ENCODE measurements at places on chromosomes 6 and 20.

GRCh38 chr6:142885182-142885867 lies 59.7 kb downstream of the HIVEP2 start:
- peak; percentile 82 for DNase-seq

DNA sequence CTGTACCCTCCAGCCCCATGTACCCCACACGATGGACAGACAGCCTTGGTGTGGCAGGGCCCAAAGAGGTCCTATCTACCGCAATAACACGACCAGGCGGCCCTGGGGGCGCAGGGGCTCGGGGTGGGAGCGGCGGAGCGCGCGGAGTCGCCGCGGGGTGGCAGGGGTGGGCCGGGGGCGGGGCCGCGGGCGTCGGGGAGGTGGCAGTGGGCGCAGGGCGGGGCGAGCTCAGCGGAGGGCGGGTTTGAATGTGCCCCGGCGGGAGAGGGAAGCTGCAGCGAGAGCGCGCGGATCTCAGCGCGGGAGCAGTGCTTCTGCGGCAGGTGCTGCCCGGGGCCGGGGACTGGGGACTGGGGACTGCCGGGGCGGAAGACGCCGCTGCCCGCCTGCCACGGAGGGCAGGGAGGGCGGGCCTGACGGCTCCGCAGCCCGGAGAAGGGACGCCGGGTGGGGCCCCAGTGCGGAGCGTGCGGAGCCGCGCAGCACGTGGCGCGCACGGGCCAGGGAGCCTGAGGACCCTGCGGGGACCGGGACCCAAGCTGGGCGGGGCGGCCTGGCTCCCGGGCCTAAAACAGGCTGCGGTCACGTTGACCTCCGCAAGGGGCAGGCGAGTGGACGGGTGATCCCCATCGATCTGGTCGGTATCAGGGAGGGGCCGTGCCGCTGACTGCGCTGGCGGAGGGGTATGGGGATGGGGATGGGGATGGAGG lies at the start of gene SLC29A1:
Gene SLC29A1 (plus strand): TSS at position 277 of the 710 bp plus-strand sequence. CDS start 3,719 bp downstream, outside the sequence.
- peak; percentile 90 for DNase-seq

DNA sequence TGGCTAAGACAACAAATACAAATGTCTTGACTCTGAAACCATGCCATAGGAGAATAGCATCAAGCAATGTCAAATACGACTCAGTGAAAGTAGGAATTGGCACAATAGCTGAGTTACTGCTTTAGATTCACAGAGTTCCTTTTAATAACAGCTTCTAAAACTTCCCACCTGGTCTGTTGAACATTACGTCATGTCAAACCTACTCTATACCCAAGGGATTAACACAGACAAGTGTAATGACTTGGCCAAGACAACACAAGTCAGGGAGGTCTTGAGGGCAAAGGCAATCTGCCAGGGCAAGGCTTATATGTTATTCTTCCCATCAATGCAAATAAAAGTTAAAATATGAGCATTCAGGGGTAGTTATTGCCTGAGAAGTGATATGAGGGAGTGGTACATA lies 265.1 kb upstream of the PRDM1 start:
- no peak for DNase-seq

DNA sequence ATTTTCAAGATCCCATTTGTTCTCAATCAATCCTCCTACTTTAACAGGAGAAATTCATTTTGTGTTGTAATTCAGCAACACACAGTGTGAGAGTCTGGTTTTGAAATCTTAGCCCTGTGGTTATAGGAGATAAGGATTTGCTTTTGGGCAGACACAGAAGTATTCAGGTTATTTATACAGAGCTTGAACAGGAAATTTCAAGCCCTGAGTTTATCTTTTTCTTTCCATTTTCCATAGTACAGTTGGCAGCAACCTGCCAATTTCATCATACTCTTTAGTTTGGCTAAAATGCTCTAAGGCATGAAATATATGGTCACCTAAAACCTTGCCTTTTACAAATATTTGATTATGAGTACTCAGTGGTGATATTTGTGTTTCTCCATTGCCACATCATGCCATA lies 41.4 kb downstream of the PKIB start:
- no peak for DNase-seq

DNA sequence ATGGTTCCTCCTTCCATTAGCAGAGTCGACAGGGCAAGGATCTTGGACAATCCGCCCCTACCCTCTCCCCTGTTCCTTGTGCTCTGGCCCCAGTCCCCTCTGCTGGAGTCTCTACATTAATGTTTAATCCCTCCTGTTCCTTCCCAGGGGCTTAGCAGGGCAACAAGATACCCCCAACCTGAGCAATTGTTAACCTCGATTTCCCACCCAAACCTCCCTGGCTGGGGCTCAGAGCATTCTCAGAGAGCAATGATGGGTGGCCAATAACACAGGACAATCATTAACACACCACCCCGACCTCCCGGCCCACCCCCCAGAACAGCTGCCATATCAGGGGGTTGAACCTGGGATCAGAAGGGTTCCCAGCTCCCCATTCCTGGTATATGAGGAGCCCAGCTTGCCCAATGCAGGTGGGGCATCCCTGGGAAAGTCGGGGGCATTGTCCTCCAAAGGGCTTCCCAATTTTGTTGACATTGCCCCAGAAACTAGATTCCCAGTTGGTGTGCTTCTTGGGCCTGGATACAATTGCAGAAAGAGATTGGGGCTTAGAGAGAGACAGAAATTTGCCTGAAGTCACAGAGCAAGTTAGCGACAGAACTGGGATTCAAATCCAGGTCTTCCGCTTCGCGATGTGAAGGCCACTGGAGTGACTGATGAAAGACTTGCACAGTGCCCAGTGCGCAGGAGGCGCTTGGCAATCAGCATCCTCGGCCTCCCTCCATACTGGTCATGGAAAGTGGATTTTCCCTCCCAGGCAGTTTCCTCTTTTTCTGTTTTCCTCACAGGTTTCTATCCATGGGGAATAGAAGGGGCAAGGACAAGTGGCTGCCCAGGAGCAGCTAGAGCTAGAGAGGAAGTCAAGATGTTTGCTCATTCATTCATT lies 59.6 kb upstream of the TTPAL start:
- no peak for DNase-seq

Measured in activated CD4-positive, alpha-beta T cell treated with anti-CD3 and anti-CD28 coated beads, Interleukin-10, Interleukin-2, amounts not matched to agents 100 ng/mL and 50 ng/mL, durations not matched to agents 16 hours and 8 hours (primary cell).